ENCODE measurements at places on chromosomes 2 and 18.

DNA sequence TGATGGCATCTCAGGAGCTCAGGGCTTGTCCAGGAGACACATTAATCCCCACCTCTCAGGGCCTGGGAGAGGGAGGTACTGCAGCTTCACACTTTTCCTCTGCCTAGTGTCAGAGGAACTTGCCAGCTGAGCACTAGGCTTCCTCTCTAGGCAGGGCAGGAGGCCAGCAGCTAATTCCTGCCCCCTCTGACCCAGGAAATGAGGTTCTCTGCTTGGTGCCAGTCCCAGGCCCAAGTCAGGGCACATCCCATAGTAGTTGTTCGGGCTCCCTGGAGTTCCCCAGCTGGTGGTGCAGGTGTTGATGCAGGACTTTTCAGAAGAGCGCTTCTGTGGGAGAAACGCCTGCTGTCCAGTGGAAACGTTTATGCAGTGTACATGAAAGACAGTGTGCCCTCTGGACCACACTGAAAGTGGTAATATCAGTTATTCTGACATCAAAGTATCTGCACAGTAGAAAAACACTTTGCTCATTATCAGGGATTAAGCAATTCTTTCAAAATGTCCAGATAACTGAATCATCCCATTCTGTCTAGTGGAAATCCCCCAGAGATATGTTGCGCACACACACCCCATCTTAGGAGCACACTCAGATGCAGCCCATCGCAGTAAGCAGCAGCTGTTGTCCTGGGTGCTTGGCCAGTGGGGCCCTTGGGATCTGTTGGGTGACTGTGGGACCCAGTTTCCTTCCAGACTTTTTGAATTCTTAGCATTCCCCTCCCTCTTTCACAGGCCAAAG is 17.8 kb upstream of the SCLY start:
- DNase-seq: no peak

DNA sequence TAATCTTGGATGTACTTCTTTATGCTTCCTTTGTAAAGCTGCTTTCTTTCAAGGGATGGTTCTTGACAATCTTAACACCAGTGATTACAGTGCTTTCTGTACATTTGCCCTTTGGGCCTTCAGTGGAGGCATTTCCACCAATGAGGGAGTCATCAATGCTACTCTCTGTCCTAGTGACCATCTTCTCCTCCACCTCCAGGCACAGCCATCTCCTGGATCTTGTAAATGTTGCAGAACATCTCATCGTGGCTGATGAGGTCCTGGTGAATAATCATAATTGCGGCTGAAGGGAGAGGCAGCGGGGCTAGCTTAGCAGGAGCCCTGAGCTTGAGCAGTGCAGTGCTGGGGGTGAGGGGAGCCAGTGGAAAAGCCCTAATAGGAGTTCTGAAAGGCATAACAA is 32.5 kb downstream of the IDH1 start:
- no peak for DNase-seq

- peak; percentile 80 for DNase-seq
Measured at GRCh38 chr2:165698444-165698884, 95.6 kb downstream of the GALNT3 start.

- DNase-seq: no peak
Measured at GRCh38 chr2:134234535-134234934, 19.3 kb upstream of the MGAT5 start.

DNA sequence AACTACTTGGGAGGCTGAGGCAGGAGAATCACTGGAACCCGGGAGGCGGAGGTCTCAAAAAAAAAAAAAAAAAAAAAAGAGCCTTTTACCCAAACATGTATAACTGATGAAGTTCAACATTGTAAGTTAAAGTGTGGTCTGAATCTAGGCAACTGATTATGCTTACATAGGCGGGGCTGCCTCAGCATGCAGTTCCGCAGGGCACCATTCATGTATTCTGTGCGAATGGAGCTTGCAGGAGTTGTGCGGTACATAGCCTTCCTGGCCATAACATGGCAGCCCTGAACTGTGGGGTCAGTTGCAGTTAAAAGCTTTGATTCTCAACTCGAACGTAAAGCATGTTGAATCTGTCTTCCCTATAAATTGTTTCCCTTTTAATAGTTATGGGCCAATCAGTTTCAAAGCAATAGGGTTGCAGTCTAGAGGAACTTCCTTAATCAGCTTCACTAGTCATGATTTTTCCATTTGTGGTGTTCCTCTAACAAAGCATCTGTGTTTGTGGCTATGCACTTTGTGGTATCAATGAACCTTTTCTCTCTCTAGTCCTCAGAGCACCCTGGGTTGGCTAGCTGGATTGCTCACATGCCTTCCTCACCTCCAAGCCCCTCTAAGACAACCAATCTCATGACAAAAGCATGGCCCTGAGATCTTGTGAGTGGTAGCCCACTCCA is 30.6 kb upstream of the CEP68 start:
- no peak for DNase-seq

DNA sequence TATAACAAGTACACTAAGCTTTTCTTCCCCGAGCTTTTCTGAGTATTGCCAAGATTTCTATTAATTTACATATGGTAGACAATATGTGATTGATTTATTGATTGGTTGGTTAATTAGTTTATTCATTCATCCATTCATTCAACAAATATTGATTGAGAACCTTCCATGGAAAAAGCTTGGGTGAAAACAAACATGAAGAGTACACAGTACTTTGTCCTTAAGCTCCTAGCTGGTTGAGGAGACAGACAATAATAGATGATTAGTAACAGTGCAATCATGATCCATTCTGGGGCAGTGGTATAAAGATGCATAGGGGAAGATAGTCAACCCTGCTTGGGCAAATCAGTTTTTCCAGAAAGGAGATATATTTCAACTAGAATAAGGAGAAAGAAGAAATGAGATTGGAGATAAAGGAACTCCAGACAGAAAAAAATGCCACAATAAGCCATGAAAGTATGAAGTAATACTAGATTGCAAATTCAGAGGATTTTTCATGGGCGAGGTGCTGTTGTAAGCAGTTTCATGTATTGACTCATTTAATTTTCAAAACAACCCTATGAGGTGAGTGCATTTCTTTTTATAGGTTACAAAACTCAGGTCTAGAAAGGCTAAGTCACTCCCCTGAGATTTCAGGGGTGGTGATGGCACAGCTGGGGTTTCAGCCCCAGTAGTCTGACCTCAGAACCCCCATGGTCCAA is 129.5 kb downstream of the RND3 start:
- DNase-seq: no peak

- DNase-seq: peak; percentile 52
Measured at GRCh38 chr2:147348931-147349555, 495.8 kb upstream of the ACVR2A start.

- no peak for DNase-seq
Measured at GRCh38 chr2:47269316-47270232, 114.5 kb upstream of the STPG4 start.

- DNase-seq: no peak
Measured at GRCh38 chr18:42644729-42645131, 470.8 kb downstream of the RIT2 start.

DNA sequence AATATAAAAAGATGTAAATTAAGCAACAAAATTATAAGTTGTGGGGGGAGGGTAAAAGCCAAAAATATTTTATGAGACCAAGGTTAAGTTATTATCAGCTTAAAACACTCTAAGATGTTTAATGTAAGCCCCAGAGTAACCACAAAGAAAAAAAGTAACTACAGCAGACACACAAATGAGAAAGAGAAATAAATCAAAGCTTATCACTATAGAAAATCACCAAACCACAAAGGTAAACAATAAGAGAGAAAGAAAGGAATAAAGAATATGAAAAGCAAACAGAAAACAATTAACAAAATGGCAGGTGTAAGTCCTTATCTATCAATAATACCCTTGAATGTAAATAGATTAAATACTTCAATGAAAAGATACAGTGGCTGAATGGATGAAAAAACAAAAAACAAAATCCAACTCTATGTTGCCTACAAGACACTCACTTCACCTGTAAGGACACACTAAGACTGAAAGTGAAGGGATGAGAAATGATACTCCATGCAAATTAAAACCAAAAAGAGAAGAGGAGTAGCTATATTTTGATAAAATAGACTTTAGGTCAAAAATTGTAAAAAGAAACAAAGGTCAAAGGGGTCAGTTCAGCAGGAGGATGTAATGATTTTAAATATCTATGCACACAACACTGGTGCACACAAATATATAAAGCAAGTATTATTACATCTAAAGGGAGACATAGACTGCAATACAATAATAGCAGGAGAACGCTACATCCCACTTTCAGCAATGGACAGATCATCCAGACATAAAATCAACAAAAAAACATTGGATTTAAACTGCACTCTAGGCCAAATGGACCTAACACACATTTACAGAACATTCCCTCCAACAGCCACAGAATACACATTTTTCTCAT is 80.7 kb downstream of the PTPN2 start:
- DNase-seq: no peak

- no peak for DNase-seq
Measured at GRCh38 chr2:73072129-73072395, 550 bp upstream of the SFXN5 start.

DNA sequence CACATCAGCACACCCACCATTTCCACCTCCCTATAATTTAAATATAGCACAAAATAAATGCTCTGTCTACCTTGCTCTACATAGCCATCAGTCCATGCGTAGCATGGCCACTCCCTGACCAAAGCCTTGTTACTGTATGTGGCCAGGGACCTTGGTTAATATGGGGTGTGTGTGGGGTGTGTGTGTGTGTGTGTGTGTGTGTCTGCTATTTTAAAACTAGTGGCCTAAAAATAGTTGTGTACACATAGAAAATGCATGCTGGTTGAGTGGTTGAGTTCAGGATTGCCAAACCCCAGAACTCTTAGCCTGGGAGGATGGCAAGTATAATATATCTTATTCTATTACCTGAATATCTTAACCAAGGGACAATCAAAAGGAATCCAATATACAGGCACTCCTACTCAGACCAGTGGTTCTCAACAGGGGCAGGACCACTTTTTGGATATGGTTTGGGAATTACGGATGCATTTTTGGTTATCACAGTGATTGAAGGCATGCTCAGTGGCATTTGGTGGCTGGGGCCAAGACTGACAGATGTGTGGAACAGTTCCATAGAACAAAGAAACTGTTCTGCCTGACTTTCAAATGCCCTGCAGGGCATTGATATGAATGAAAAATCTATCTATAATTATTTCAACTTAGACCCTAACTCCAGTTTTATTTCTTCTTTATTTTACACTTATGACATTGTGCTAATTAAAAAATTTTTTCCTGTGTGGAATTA is 72.3 kb upstream of the PSME4 start:
- DNase-seq: peak; percentile 70
